ENCODE measurements at places on chromosomes 5 and 9.
A peak's percentile ranks its signal among the peaks of the same experiment; 100 is the strongest.

- DNase-seq, result no peak
Observed at GRCh38 chr9:111945216-111945615, 48.6 kb downstream of the UGCG start.

DNA sequence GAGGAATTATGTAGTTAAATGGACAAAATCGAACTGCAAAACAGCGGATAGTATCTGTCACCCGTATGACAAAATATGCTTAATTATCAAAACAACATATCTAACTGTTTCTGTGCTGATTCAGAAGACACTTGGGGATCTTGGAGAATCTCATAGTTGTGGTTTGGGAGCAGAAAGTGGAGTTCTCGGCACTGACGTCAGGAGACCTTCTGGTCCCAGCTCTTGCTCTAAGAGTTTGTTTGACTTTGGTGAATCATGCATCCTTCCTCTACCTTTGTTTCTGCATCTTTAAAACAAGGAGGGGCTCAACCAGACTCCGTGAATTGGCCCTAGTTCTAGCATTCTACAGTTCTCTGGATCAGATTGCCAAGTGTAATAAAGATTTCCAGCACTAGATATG is 37.0 kb upstream of the TAF1L start:
- DNase-seq, result no peak

DNA sequence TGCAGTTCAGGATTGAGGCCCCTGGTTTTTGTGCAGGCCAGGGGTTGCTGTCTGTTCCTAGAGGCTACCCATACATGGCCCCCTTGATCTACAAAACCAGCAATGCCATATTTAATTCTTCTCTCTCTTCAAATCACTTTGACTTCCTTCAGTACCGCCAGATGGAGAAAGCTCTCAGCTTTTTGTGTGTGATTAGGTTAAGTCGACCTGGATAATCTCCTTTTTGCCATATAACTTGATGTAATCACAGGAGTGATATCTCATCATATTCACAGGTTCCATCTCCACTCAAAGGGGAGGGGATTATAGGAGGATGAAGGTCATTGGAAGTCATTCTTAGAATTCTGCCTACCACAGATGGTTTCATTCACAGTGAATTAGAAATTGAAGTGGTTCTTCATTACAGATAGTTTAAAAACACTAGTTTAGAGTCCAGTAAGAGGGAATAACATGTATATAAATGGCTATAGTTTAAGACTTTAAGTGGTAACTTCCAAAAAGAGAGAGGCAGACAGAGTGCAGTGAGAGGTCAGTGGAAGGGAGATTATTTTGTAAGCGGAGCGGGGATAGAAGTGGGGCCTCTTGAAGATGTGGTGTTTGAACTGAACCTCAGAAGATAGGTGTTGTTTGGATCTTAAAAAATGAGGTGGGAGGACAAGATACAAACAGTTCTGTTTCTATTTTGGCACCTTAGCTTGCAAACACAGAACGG is 85.9 kb downstream of the GALNT10 start:
- DNase-seq, result peak; percentile 98

GRCh38 chr5:66440202-66440680 is 156.0 kb upstream of the MAST4 start:
- no peak for DNase-seq

DNA sequence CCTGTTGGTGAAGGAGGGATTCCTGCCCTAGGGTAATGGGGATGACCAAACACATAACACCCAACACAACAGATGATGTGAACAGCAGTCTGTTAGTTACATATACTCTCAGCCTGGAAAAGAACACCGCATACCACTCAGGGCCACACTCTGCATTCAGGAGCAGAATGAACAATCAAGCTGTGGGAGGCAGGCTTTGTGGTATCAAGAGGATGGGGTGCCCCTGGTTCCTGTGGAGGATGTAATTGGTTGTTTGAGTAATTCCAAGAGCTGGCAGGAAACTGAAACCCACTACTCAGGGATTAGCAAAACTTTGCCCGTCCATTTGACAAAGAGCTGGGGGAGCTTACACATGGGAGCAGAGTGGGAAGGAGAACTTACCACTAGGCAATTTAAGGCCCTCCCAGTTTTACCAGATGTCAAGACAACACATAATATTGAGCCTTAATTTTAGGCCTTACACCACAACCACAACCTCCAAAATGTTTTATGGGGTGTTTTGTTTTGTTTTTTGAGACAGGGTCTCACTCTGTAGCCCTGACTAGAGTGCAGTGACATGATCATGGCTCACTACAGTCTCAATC is 15.6 kb upstream of the PRKAA1 start:
- DNase-seq, result no peak

GRCh38 chr5:95841914-95842812 is 19.6 kb upstream of the GLRX start:
- DNase-seq, result no peak

- no peak for DNase-seq
Observed at GRCh38 chr5:7321724-7322123, 74.2 kb upstream of the ADCY2 start.

GRCh38 chr5:65672796-65673195 is 48.0 kb downstream of the SHLD3 start:
- no peak for DNase-seq

GRCh38 chr5:126881821-126882600 is 105.1 kb downstream of the LMNB1 start:
- no peak for DNase-seq

- DNase-seq, result no peak
Observed at GRCh38 chr9:85536076-85536475, 205.7 kb downstream of the AGTPBP1 start.

GRCh38 chr9:129174724-129175514 is 3.1 kb downstream of the IER5L start:
- DNase-seq, result peak; percentile 72

- DNase-seq, result no peak
Observed at GRCh38 chr5:173653822-173654523, 37.5 kb upstream of the BOD1 start.

GRCh38 chr5:56588636-56589480 is 226.5 kb upstream of the MAP3K1 start:
- no peak for DNase-seq

GRCh38 chr5:54387659-54388232 is 67.8 kb upstream of the HSPB3 start:
- no peak for DNase-seq

DNA sequence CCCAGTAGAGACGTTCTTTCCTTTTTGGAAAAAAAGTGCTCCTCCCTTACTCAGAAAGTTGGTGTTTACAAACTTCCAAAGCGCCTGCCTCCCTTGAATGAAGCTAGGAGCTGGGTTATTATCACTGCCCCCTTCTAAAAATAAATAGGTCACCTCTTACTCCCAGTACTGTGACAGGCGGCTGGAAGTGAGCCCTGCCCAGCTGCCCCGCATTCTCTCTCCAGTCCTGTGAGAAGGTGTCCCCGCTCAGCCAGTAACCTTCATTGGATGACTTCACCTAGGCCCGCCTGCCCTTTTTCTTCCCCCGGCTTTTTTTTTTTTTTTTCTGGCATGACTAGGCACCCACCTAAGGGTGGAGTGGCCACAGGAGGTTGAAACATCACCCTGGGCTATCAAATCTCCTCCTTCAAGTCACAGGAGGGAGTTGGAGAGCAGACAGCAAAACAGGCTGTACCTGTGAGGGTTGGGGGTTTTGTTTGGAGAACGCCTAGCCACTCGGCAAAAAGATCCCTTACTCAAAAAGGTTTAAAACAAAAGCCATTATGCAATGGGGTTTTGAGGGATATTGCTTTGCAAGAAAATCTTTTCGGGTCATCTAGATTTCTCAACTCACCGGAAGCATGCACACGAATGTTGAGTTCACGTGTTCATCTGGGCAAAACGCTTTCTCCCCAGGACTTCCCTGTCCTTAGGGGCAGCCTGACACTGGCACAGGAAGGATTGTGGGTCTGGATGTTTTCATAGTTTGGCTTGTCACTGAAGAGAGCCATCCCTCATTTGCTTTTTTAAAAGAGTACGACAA is 43.3 kb upstream of the ZNF622 start:
- no peak for DNase-seq

DNA sequence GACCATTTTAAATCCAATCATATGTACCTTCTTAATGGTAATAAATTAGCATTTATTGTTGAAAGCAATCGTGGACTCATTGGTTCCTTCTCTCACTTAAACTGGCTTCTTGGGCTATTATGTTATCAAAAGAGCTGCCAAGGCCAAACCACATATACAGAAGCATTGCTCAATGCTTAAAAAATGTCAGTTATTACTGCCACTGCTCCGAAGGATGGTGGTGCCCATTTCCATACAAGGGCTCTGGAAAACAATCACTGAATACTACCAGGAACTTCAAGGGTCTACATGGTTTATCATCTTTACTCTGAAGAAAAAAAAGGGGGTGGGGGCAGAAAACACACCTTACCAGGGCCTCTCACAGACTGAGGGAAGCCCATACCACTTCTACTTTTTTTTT is 104.3 kb downstream of the GNAQ start:
- no peak for DNase-seq

DNA sequence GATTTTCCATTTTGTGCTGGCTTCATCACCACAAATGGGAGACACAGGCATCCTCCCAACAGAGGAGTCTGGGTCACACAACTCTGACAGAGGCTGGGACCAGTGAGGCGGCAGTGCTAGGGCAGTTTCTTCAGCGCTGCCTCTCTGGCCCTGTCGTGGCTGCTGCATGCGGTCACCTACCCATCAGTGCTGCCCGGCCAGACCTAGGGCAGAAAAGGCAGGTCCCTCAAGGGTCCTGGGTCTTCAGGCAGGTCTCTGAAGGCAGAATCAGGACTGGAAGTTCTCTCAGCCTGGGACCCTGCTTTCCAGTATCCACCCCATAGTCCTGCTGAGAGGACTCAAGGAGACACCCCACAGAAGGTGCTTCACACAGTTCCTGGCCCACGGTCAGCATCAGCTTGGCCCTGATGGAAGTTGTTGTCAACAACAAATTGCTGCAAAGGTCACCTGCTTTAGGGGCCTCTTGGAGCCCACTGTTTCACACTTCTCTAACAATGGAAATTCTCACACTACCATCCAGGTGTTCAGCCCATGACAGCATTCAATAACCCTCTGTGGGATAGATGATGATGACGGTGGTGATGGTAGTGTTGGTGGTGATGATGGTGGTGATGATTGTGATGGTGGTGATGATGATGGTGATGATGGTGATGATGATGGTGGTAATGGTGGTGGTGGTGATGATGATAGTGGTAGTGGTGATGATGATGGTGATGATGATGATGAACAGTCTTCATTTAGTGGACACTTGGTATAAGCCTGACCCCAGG is 146.4 kb upstream of the PPP1R26 start:
- DNase-seq, result no peak

GRCh38 chr9:19885608-19886007 is 96.8 kb upstream of the SLC24A2 start:
- DNase-seq, result no peak

GRCh38 chr5:78323241-78323640 is 28.7 kb upstream of the AP3B1 start:
- DNase-seq, result no peak

- no peak for DNase-seq
Observed at GRCh38 chr5:31062902-31063580, 130.4 kb upstream of the CDH6 start.

- DNase-seq, result peak; percentile 28
Observed at GRCh38 chr5:24642022-24642421, 2.8 kb downstream of the CDH10 start.

All from NCI-H524 (cell line).